ENCODE measurements at places on chromosomes 12 and 14. TPM values are rescaled to one million over a fixed set of nuclear protein-coding genes. Genes with fewer than 3 reads are reported as not detected.

Gene LUM
- total RNA-seq: 11.8 TPM

Gene HOXC11
- not detected for total RNA-seq

Gene VWF
- total RNA-seq: 18.5 TPM

Gene TRHDE
- total RNA-seq: 24.2 TPM
